ENCODE measurements at places on chromosomes 4 and X.

GRCh38 chrX:131572372-131573014 is 28.6 kb downstream of the OR13H1 start:
- DNase-seq: no peak

- DNase-seq: no peak
Measured at GRCh38 chrX:136627409-136627808, 20.5 kb upstream of the CD40LG start.

GRCh38 chrX:17591741-17592110 is 145.6 kb upstream of the SCML1 start:
- no peak for DNase-seq

- no peak for DNase-seq
Measured at GRCh38 chrX:52995987-52996331, 37.6 kb upstream of the FAM156A start.

DNA sequence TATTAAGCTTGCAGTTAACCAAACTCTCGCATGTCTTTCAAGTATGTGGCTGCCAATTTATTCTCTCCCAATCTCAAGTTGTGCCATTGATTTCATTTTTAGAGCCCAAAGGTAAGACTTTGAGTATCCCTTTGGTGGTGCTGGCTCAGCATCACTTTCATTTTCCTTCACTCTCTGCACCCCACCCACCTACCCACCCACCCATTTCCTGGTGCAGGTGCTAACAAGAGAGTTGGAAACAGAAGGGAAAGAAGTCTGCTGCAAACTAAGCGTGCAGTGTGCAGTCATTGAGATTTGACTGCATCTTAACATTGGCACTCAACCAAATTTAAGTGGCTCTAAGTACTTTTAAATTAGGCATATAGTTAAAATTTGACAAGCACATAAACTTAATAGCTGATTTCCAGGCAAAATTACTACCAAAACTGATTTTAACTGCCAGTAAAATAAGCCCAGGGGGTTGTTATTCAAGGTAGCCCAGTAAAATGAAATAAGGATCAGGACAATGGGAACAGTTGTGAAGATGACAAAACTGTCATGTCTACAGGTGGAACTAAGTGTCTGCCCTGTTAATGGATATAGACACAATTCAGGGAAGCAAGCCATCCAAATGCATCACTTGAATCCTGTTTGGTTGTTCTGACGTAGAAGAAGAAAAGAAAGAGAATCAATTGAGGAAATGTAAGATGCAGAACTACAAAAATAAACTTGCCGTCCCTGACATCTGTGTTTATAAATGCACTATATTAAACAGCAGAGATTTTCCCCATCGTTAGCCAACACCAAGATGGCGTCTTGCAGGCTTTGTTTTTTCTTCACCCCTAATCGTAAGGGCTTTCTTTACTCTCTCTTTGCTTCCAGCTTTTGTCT is 184.2 kb downstream of the KDR start:
- peak; percentile 25 for DNase-seq

DNA sequence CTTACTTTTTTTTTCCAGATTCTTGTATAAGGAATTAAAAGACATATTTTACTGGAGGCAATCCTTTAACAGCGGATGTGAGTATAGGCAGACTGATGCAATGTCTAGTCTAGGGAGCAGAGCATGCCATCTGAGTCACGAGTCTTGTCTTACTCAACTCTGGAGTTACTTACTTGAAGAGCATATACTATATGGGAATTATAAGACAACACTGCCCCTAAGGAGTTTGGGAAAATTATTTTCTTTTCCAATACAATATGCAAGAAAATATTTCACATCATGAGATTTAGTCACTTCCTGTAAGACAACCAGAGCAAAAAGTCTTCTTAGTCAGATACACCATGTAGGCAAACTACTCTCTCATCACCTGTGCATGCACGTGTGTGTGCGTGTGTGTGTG is 537.3 kb upstream of the FTHL17 start:
- DNase-seq: no peak

DNA sequence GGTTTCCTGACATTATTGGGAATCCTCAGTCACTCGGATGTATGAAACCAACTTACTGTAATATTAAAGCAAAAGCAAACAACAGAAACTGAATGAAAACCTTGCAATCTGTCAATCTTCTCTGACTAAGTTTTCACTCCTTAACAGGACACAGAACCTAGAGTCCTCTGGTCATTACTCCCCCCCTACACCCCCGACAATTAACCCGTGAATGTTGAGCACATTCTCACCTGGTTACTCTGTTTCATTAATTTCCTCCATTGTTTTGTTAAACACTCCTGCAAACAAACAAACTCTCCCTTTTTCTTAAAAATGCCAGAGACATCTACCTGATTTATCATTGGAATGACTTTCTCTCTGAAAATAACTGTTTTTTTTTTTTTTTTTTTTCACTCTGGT is 469.0 kb upstream of the PRKX start:
- no peak for DNase-seq

GRCh38 chr4:51958199-51958968 is 61.8 kb downstream of the LRRC66 start:
- DNase-seq: no peak

- no peak for DNase-seq
Measured at GRCh38 chrX:72498782-72499181, 73.9 kb downstream of the HDAC8 start.

DNA sequence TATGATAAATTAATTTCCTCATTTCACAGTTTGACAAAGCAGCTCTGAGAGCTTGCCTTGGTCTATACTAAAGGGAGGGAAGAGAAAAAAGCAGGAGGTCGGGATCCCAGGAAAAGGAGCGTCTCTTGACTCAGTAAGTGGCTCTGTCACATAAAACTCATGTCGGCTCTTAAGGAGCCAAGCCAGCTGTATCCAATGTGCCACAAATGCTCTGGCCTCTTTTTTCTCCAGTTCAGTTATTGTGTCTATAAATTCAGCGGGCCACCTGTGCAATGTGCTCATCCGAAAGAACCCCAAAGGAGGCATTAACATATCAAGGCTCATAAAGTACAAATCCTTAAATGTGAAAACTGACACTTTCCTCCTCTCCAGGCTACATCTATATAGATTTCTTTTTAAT is 337.7 kb upstream of the FAM241A start:
- DNase-seq: no peak

DNA sequence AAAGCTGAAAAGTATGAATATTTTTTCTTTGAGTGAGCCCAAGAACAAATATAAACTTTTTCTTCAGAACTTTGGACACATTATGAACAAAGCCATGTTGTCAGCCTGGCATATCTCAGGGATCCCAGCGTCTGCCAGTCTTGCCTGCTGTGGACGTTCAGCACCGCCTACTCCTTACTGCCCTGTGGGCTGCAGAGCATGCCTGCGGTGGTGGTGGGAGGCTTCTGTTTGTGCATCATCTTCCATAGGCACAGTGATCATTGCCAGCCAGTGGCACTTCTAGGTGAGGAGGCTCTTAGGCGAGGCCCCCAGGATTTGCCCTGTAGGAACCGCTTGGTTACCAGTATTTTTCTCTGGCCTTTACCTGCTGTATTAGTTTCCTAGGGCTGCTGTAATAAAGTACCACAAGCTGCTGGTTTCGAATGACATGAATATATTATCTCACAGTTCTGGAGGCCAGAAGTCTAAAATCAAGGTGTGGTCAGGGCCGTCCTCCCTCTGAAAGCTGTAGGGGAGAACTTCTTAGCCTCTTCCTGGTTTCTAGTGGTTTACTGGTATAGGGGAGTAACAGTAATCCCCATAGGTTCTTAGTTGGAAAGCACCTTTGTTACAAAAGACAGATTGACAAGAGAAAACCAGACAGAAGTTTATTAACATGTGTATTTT is 15.4 kb downstream of the ANXA3 start:
- no peak for DNase-seq

GRCh38 chr4:106695501-106696262 is 327.1 kb upstream of the GIMD1 start:
- no peak for DNase-seq

DNA sequence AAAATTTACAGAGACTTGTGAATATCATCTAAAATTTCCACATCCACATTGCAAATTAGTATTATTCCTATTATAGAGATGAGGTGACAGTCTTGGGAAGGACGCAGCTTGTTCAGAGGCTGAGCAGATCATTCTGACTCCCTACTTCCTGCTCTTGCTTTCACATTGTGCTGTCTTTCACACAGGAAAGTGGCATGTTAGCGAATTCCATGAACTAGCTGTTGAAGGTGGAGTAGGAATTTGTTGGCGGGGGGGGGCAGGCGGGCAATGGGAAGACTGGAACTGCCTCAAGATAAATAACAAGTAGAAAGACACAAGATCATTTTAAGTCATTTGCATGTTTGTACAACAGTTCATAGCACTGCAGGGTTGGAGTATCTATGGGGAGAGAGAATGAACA is 2.3 kb downstream of the PF4V1 start:
- DNase-seq: no peak

DNA sequence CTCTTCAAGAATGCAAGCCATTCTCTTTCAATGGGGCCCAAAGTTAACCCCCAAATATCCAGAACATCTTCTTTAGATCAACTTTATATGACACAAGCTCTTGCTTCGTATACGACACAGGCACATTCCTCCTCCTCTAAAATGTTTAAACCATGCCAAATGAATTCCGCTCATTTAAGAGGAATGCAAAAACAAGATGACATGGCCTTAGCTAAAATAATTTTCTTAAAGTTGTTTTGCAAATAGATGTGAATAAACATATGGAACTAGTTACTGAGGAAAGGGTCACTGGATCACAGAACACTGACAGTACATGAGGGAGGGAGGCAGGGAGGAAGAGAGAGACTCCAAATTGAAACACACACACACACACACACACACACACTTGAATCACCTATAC is 97.4 kb downstream of the RASL11B start:
- DNase-seq: no peak

DNA sequence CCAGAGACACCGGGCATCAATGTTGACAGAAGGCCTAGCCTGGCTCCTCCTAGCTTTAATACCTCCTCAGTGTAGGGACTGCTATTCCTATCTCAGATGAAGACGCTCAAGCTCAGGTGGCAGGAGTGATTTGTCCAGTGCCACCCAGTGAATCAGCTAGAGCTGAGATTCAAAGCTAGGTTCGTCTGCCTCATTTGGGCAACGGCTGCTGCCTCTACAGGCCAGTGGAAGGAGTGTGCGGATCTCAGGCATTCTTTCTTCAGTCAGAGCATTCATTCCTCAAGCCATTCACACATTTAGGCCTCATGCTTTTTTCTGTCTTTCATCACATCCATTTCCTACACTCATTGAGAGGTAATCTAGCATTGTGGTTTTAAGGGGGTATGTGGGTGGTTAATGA is 7.3 kb downstream of the TSR2 start:
- DNase-seq: no peak

GRCh38 chrX:16429406-16429805 is 220.6 kb upstream of the S100G start:
- DNase-seq: no peak

- no peak for DNase-seq
Measured at GRCh38 chr4:175376287-175376977, 435.6 kb downstream of the GPM6A start.

DNA sequence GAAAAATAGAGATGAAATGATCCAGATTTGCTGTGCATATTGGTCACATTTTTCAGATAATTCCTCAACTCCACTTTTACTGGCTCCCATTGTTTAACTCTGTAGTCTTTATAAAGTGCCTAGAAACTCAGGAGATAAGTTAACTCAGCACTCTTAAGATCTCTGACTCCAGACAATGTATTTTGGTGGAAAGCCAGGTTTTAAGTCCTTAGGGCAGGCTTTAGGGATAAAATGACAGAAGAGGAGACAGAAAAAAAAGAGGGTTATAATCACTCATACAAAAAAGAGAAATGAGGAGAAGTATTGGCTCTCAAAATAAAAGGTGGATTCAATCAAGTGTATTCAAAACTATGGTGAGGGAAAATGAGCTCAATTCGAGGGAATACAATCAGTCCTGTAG is 674.8 kb upstream of the INTU start:
- DNase-seq: no peak

- DNase-seq: no peak
Measured at GRCh38 chrX:111444881-111445280, 32.9 kb upstream of the DCX start.

Data from stimulated activated CD4-positive, alpha-beta T cell treated with anti-CD3 and anti-CD28 coated beads, Interleukin-12 subunit alpha, Interleukin-12 subunit beta, amount 100 ng/mL, for 4 hours (primary cell).